Activated CD4-positive, alpha-beta T cell treated with anti-CD3 and anti-CD28 coated beads for 1 hour (primary cell): ENCODE measurements at places on chromosomes 1 and 21.

GRCh38 chr1:156191292-156191964 is 2.5 kb upstream of the SLC25A44 start:
- no peak for DNase-seq

GRCh38 chr1:157189986-157190982 is 52.1 kb upstream of the ETV3 start:
- DNase-seq: no peak

DNA sequence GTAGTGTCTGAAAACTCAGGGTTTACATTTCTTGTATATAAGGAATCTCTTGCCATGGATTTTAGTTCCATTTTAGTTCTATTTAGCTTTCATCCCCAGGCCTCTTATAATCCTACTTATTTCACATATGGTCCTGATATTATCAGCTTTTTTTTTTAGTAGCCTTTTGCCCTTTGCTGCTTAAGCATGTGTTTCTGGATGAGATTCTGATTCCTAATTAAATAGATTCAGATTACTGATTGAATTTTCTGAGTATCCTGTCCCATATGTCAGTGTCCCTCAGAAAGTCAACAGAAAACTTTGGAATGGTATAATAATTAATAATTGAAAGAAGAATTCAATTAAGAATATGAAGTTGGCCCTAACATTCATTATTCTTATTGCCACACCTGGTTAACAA is 134.7 kb upstream of the HOOK1 start:
- no peak for DNase-seq

GRCh38 chr1:44894591-44894990 is 51.5 kb upstream of the PTCH2 start:
- no peak for DNase-seq

DNA sequence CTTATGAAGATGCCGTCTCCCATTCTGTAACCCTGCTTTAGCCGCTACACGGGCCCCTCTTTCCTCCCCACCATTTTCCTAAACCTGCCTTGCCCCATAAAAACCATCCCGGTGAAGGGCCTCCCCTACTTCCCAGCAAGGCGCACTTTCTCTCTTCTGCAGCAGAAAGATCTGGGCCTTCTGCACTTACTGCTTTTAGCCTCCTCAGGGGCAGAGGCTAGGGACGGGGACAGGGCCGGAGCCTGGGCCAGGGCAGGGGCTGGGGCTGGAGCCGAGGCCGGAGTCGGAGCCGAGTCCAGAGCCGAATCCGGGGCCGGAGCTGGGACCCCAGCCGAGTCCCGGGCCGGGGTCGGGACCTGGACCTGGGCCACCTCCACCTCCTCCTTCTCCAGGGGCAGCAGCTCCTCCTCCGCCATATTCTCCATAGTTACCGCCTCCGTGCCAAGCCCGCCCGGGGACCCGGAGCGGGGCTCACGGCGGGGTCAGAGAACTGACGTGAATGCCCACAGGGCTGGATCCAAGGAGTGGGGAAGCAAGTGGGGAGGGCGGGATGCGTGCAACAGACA is 382 bp downstream of the TRMT1L start:
- DNase-seq: no peak

DNA sequence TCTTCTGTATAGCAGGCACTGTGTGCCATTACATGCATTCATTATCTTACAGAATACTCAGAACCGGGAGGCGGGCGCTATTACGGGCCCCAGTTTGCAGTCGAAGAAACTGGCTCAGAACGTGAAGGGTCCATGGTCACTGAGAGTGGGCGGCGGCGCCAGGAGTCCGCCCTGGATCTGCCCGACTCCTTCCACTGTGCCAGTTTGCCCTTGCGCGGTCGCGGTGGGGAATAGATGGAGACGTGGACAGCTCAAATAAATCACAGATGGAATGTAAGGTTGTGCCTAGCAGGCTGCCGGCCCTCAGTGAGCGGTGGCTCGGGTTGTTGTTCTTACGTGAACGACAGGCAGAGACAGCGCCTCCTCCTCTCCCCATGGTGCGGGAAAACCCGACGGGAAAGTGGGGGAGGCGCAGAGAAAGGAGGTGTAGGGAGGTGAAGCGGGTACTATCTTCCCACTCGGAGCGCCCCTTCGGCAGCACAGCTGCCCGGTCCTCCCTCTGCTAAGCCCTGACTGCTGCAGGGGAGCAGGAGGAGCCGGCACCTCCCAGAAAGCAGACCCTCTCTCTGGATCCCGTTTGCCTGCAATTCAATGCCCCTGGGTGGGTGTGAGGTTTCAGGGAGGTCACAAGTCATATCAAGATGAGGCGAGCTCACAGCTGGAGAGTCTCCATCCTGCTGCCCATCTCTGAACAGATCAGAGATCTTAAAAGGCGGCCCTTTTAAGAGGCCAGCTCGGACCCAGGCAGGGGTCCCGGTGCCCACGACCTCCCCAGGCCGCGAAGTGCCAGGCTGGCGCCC is 1.1 kb downstream of the COL9A2 start:
- no peak for DNase-seq

DNA sequence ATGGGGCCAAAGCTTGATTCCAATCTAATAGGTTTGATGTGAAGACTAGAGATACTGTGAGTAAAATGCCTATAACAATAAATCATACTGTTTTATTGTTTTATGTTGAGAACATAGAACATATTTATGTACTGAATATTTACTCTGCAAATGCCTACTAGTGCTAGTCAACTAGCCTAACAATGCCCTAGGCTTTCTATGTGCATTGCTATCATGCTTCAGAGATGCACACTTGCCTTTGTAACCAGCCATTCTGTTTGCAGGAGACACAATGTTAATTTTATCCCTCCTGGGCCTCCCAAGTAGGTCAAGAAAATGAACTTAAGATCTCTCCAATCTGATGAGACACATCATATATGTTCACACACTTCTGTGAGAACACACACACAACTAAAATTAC is 530.8 kb upstream of the BEND5 start:
- no peak for DNase-seq

DNA sequence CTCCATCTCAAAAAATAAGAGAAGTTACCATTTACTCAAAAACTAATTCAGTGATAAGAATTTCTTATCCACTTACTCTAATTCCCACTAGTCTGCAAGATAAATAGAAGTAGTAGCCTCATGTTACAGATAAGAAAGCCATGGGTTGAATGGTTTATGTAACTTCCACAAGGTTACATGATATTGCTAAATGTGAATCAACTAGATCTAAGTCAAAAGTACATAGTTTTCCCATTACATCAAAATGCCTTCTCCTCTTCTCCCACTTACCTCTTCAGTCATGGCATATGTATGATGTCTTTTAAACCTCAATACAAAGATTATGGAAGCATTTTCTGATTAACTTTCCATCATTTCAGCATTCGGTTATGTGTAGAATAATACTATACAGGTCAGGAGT is 108.5 kb downstream of the ASH1L start:
- no peak for DNase-seq
